Effector CD4-positive, alpha-beta T cell (primary cell): ENCODE measurements at places on chromosomes 7 and 10.

DNA sequence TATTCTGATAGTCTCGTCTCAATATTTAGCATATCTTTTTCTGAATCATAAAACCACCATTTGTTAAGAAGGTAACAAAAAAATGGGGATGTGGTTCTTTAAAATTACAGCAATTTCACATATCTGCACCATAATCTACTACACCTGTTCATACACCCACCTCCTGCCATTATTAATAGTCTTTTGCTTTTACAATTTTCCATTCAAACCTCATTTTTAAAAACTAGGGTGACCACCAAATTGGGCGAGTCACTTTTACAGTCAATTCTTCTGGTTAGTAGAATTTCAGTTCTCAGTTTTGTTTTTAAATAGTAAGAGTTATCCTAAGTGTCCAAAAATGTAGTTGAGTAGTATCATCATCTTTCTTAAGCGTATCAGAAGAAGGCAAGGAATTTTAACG, 48.4 kb upstream of the GSAP start:
- DNase-seq = no peak

GRCh38 chr10:35700487-35700882, 58.4 kb upstream of the FZD8 start:
- DNase-seq = no peak

DNA sequence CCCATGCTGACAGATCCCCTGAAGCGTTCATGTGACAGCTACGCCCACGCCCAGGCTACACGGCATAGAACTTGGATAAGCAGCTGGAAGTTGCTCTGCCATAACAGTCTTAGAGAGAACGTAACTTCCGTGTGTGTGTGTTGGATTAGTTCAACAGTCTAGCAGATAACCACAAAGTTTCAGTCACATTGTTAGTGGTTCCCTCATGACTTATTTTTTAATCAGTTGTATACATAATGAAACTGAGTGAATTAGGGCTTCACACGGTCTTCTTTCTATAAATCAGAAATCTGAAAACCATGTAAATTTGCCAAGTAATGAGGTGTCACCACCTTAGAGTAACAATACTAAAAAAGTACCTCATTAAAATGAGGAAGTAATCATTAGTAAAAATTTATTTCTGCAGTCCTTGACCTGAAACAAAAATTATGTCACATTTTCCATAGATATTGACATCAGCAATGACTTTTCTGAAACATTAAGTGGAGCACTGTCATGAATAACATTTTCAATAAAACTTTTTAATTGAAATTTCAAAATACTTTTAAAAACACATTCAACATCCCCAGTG, 21.7 kb upstream of the MACC1 start:
- DNase-seq = no peak

GRCh38 chr10:45249978-45250693, 65.3 kb downstream of the OR13A1 start:
- no peak for DNase-seq

DNA sequence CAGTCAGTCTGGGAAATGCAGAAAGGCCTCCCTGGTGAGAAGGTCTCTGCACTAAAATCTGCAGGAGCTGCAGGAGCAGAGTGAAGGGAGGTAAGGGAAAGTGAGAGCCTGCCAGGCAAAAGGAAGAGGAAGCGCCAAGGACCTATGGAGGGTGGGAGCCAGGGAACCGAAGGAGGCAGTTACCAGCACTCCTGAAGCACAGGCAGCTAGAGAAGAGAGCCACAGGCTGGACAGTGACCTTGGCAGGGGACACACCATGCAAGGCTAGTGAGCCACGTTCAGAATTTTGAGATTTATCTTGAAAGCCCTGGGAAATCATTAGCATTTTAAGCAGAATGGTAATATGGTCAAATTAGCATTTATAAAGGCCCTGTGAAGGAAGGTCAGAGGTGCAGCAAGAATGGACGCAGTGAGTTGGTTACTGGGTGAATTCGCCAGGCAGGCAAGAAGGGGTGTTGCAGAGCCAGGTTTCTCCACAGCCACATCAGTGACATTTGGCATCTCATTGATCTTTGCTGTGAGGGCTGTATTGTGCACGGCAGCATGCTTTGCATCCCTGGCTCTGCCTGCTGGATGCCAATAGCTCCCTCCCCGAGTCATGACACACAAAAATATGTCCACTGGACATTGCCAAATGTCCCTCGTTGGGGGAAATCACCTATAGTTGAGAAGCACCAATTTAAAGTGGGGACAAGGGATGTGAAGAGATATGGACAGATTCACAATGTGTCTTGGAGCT, 54.7 kb upstream of the LANCL2 start:
- no peak for DNase-seq

DNA sequence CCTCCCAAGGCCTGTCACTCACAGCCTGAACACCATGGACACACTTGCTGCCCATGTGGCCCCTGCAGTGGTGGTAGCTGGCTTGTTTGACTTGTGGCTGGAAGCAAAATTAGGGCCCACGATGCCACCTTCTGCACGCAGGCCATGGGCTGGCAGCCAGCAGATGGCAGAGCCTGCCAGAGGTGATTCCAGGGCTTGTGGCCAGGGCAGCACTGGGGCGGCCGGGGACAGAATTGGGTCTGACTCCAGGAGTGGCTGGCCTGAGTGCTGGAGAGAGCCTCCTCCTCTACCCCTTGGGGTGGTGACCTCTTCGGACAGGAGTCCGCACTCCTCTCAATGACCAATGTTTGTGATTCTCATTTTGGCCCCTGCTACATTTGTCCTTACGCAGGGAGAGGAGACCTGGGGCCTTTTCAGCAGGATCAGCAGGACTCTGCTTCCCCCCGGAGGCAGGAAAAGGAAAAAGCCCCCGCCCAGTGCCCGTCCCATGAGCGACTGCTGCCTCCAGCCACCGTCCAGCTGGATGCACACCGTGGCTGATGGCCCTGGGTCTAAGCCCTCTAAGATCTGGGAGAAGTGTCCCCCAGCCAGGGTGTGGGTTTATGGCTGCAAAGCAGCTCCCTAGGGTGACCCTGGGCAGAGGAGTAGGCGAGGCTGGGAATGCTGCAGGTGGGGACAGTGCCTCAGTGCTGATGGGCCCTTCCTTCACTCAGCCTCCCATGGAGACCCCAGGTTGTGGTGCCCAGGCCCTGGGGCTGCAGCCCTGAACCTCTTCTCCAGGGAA, 26.5 kb downstream of the DNAJB12 start:
- DNase-seq = no peak
